ENCODE measurements at places on chromosomes 7 and 10. TPM values are rescaled to one million over a fixed set of nuclear protein-coding genes. Genes with fewer than 3 reads are reported as not detected.

GRCh38 chr7:129652914-129653313, 41.4 kb downstream of the NRF1 start:
- no peak for DNase-seq

TEX36 gene
- total RNA-seq, result not detected

DNA sequence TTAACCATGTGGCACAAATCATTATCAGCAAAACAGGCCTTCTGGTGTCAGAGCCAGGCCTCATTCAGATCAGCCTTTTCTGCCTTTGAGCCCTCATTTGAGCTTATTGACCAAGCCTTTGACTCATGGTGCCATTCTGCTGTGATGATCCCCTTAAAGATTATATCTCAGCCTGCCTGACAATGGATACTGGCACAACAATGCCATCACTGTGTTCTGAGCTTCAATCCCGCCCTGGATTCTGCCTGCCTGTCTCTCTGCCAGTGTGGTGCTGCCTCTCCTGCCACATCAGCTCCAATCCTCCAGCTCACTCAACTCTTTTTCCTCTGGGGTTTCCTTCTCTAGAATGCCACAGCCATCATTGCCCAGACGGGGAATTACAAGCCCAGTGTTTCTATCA, 52.6 kb downstream of the SRI start:
- DNase-seq, result no peak

HYAL4 gene
- total RNA-seq, result not detected

NCF1 gene
- total RNA-seq, result 3.0 TPM

GRCh38 chr7:23001610-23002009, 12.3 kb downstream of the HYCC1 start:
- no peak for DNase-seq

DNA sequence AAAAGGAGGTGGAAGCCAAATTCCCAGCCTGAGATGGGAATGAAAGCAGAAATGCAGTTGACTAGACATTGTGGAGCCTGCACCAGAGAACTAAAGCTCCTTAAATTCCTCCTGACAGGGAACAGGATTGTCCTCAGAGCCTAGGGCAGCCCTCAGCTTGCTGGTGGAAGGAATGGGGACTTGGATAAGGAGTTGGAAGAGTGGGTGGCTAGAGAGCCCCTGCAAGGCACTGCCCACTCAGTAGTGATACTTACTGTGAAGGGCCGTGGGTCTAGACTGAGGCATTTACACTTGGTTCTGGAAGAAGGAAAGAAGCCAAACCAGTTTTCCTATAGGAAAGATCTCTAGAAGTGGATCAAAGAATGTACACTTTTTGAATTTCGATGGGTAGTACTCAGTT, 117.6 kb downstream of the PLCE1 start:
- no peak for DNase-seq
